ENCODE measurements at places on chromosomes 1 and 21.

GRCh38 chr21:43645136-43645891 is 14.0 kb downstream of the HSF2BP start:
- DNase-seq: no peak

DNA sequence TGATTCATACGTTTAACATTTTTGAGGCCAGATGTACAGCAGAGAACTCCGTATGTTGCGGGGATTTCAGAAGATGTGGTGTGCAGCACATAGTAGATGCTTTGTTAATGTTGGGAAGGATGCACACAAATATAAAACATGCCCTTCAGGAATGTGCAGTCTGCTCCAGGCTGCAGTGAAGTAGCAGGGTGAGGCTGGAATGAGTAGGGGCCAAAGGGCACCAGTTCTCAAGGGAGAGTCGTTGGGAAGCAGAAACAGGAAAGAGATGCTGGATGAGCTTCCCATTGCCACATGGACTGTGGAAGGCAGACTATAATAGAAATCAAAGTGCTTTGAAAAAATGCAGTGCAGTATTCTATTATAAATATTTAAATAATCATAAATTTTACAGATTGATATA is 126.9 kb downstream of the NOS1AP start:
- DNase-seq: no peak

DNA sequence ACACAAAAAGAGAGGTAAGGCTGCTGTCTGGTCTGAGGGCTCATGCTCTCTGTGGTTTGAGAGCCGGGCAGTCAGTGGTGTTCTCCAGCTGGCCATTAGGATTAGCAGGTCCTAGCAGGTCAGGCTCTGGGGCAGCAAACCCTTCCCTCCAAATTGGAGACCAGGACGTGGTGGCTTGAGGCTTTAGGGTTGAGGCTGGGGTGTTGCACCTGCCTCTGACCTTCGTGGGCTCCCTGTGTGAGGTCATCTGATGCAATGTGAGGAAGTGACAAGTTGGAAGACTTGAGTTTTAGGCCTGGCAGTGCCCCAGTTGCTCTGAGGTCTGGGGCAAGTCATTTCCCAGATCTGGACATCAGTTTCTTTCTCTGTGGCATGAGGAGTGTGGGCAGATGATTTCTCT is 24.4 kb downstream of the SZRD1 start:
- no peak for DNase-seq

- DNase-seq: no peak
Measured at GRCh38 chr1:118210723-118211110, 25.7 kb upstream of the SPAG17 start.

- DNase-seq: peak; percentile 58
Measured at GRCh38 chr1:224497714-224498573, 63.3 kb upstream of the WDR26 start.

GRCh38 chr1:17405898-17406759 is 33.3 kb downstream of the RCC2 start:
- no peak for DNase-seq

- DNase-seq: no peak
Measured at GRCh38 chr1:239912471-239912870, 179.2 kb upstream of the FMN2 start.

DNA sequence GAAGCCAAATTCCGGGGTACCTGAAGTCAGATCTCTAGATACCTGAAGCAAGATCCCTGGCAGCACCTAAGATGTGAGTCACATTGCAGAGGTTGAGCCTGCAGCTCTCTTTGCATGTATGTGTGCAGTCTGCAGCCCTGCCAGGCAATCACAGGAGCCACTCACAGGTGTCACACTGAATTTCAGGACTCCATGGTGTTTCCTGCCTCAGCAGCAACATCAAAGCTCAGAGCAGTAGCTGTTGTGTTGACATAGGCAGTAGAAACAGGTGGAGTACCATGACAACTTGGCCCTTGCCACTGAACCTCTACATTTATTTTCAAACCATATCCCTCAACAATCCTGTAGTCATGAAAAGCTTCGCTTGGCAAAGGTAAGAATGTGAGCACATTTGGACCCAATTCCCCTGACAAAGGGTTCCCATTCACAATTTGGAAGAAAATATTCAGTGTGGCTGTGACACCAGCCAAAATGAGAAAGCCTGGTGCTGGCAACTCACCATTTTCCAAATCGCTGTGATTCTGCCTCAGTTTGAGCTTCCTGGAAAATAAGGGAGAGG is 419.8 kb upstream of the NFIA start:
- DNase-seq: no peak

- DNase-seq: no peak
Measured at GRCh38 chr1:175936736-175937135, 193.3 kb upstream of the TNR start.

GRCh38 chr1:218123968-218124367 is 161.1 kb upstream of the RRP15 start:
- DNase-seq: no peak

All from fibroblast of skin of left biceps (primary cell).